ENCODE measurements at places on chromosomes 3 and 15. TPM values are rescaled to one million over a fixed set of nuclear protein-coding genes. Genes with fewer than 3 reads are reported as not detected.

The MESP1 gene
- 0.52 TPM for total RNA-seq

The DNAJB11 gene
- total RNA-seq: 39.5 TPM

The DTWD1 gene
- 49.1 TPM for total RNA-seq

The UBE2E2 gene
- total RNA-seq: 61.1 TPM

The CLRN1 gene
- total RNA-seq: not detected

The EPHA3 gene
- total RNA-seq: 28.6 TPM

DNA sequence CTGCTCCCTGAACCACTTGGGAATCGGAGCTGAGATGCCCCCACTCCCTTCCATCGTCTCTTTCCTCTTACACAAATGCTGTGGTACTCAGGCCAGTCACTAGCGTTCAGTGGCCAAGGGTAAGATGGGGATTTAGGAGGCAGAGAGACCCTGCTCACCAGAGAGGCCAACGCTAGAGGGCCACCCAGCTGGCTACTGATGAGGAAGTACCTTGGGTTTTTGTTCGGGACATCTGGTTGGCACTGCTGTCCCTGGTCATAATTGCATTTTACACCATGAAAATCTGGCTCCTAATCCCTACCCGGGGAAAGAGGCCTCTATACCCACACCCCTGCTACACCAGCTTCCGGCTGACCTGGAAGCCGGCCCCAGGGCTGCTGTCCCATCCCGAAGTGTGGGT is 7.7 kb downstream of the MAP6D1 start:
- no peak for DNase-seq

The CPNE9 gene
- total RNA-seq: not detected

GRCh38 chr15:69636169-69636915 is 183.7 kb downstream of the RPLP1 start:
- DNase-seq: no peak

The CLDN11 gene
- 26.5 TPM for total RNA-seq

DNA sequence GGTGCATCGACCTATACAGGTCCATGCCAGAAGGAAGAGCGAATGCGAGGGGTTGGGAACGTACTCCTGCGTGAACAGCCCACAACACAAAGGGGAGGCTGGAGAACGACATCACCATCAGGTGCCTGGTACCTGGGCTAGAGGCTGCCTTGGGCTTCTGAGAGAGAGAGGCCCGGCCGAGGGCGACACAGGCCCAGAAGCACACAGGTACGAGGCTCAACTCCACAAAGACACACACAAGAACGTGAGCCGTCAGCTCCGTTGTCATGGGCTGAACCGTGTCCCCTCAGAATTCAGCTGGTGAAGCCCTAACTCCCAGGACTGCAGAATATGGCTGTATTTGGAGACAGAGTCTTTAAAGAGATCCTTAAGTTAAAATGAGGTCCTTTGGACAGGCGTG is 134.3 kb downstream of the ATP10A start:
- DNase-seq: no peak

The LSAMP gene
- 11.9 TPM for total RNA-seq

DNA sequence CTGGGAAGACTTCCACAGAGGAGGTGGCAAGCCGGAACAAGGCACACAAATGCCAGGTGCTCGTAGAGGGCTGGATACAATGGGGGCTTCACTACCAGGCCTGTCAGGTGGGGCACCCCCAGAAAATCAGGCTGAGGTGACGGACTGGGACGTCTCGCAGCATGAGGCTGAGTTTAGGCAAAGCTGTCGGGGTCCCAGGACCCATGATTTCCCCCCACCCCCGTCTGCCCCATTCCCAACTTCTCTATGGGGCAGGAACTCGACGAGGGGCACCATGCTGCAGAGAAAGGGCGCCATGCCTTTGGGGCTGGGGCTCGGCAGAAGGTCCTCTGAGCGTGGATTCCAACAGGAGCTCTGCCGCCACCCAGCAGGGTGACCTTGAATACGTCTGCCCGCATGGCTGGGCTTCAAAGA is 65.7 kb upstream of the HES1 start:
- no peak for DNase-seq

DNA sequence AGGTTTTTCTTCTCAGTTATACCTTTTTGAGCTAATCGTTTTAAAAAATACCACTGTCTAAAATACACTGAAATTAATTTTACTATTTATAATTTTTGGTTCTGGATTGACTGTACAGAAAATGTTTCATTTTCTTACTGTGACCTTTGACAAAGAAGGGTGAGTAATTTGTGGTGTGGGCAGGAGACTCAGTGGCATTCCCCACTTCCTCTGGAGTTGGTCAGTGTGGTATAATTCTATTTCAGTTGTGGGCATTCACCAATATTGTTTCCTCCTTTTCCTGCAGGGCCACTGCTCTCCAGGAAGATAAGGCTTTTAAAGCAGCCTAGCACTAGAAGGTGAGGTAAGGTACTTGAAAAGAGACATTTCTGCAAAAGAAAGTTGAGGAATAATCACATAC is 6.5 kb downstream of the DAG1 start:
- no peak for DNase-seq

- DNase-seq: no peak
These were observed 25.3 kb downstream of the NCEH1 start for GRCh38 chr3:172685331-172686214.

All from posterior vena cava (tissue), 2 donors.